ENCODE measurements at places on chromosomes 5 and 9.

- no peak for DNase-seq
These were observed 417.2 kb upstream of the C9orf72 start for GRCh38 chr9:27990524-27990923.

GRCh38 chr5:55535199-55535905 is 588 bp upstream of the PLPP1 start:
- no peak for DNase-seq

- DNase-seq, result no peak
These were observed 206.2 kb downstream of the MEF2C start for GRCh38 chr5:88676637-88677375.

- no peak for DNase-seq
These were observed 1.2 kb upstream of the SMARCA2 start for GRCh38 chr9:2013743-2014475.

GRCh38 chr9:96323169-96323568 is 21.2 kb upstream of the HSD17B3 start:
- no peak for DNase-seq
